ENCODE measurements at places on chromosomes 3 and 15.

DNA sequence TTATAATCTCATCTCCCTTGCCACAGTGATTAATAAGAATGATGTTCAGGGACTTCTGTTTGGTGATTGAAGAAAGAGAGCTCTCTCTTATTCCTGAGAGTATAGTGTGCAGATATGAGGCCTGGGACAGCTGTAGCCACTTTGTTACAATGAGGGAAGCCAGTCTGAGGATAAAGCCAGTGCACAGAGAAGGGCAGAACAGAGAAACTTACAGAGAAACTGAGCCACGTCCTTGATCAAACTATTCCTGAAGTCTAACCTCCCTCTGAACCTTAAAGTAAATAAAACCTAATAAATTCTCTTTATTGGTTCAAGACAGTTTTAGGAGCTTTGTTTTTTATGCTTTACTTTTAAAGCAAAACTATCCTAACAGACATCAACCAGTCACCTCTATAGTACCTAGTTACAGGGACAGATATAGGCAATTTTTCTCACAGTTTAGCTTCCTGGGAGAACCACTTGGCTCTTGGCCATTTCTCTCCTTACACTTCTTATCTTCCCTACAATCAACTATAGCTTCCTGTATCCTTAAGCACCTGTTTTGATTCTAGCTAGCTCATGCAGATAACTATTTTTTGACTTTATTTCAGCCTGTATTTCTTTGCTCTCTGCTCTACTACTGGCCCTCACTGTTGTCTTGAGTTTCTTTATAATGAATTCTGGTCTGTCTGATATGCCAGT is 284.4 kb downstream of the SHQ1 start:
- DNase-seq = no peak

DNA sequence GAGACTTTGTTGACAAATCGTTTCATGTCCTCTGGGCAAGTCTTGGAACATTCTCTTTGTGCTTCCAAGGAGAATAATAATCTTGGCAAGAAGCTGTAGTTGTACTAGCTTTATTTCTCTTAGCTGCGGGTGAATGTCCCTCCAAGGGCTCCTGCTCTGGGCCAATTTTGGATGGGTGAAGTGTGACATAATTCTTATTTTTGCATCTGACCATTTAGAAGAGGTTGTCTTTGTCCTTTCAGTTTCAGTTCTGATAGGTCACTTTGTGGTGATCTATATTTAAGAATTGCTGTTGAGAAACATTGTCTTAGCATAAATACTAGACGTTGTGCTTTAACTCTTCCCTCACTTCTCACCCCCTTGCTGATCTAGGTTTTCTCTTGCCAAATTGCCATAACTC is 164.8 kb upstream of the RORA start:
- no peak for DNase-seq

DNA sequence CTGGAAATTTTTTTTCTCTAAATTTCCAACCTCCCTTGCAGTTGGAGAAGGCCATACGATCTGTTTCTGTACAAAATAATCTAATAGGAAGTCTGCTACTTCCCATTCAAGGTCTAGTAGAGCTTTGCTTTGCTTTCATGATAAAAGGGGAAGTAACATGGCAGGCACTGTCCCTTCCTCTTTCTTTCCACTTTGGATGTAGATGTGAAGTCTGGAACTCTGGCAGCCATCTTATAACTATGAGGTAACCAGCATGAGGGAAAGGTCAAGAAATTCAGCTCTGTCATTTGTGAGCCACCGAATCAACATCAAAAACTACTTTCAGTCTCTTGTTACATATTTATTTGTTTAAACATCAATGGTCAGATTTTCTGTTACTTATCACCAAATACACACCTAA is 156.3 kb downstream of the MTHFS start:
- no peak for DNase-seq

- DNase-seq = no peak
Observed at GRCh38 chr15:41546851-41547786, 3.1 kb upstream of the RPAP1 start.

DNA sequence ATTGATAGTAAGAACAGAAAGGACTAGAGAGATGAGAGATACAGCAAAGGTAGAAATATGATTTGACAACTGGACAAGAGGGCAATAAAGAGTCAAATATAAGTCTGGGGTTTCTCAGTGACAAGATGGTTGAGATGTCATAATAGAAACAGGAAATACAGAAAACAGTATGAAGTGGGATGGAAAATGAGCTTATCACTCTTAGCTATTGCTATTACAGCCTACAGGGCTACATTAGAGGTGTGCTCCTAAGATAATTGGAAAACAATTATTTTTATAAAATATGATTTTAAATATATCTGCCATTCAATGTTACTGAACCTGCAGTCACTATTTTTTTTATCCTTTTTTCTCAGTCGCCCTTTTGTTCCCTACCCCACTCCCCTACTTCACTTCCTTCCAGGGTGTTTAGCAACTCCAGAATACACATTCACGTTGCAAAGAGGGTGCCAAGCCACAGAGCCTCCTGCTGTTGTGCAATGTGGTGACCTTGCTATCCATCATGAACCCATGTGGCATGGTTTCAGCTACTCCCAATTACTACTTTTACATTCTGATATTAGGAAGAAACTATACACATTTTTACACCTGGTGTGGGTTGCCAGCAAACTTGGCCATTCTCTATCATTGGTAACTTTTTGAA is 6.0 kb downstream of the NRG4 start:
- no peak for DNase-seq

DNA sequence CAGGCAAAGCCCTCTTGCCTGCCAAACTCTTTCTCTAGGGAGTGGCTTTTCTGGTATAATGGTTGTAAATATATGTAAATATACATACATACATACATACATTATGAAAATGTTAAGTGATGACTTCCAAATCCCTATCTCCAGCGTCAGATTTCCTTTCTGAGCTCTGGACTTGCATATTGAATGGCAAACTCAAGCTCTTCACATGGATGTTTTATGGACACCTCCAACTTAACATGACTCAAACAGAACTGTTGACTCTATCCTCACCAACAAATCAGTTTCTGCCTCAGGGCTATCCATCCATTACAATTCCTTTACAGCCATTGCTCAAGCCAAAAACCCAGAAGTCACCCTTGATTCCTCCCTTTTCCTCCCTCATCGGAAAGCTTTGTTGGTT is 45.1 kb downstream of the ADAMTSL3 start:
- no peak for DNase-seq

GRCh38 chr15:44501768-44502366 is 35.1 kb upstream of the EIF3J start:
- DNase-seq = peak; percentile 38
